ENCODE measurements at places on chromosomes 11 and 22.
A peak's percentile ranks its signal among the peaks of the same experiment; 100 is the strongest.

DNA sequence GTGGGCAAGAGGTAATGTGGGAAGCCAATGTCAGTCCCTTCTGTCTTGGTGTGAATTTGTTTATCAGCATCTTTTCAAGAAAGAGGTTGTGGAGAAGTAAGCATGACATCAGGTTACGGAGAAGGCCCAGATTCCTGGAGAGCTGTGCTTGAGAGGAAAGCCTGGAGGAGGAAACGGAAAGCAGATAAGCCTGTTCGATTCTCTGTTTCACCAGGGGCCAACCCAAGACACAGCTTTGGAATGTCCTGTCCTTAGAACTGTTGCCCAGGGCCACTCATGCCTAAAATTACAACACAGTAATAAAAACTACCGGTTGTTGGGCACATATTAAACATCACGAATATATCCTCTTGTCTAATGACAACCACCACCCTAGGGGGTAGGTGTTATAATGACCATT, 148.5 kb downstream of the NAV2 start:
- no peak for DNase-seq

DNA sequence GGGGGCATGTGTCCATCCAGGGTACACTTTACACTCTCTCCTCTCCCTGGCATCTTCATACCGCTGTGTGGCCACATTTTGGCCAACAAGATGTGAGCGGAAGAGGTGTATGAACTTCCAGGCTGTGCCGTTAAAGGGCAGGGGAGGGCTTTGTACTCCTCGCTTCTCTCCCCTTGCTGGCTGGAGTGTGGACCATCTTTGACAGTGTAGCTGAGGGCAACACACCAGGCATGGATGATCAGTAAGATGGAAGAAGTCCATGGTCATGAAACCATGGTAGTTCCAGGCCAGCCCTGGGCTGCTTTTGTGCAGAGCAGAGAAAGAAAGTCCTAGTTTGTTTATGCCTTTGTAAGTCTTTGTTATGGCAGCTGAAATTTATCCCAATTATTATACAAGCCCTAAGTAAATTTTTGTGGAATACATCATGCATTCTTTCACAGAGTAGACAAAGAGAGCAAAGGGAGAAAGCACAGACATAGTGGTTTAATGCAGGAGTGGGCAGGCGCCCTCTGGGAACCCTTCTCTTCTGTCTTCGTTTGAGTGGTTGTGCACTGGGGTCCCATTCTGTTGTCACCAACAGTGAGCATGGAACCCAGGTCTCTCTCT, 70.4 kb downstream of the FBXO7 start:
- DNase-seq = no peak

DNA sequence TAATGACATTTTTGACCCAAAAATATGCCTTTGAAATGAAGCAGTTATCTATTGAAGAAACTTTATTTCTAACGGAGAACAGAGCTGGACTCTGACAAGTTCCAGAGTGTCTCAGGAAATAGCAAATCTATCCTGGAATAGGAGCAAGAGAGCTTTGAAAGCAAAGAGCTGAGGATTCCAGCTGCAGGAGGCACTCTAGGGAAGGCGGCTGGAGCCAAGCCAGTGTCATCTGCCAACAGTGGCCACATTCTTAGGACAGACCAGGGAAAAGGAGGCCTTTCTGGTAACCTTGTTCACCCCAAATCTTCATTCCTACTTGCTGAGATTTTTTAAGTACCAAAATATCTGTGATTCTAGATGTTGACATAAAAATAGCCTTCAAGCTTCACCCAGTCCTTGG, 493.5 kb upstream of the B3GAT1 start:
- no peak for DNase-seq

DNA sequence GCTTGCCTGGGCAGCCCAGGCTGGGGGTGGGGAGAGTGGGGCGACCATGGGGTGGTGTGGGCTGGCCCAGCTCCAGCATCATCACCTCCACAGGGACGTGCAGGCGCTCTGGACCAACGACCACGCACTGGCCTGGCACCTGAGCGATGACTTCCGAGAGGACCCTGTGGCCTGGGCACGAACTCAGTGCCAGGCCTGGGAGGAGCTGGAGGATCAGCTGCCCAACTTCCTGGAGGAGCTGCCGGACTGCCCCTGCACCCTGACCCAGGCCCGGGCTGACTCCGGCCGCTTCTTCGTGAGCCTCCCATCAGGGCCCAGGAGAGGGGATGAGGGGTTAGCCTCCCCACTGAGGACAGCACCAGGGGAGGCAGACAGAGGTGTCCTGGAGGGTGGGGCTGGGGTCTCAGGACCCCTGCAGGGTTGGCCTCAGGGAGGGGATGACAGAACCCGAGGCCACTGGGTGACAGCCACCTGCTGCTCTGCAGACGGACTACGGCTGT, 3.8 kb downstream of the SUSD2 start:
- DNase-seq = no peak

- no peak for DNase-seq
These were observed 999.0 kb downstream of the BRD1 start for GRCh38 chr22:48828688-48829087.

DNA sequence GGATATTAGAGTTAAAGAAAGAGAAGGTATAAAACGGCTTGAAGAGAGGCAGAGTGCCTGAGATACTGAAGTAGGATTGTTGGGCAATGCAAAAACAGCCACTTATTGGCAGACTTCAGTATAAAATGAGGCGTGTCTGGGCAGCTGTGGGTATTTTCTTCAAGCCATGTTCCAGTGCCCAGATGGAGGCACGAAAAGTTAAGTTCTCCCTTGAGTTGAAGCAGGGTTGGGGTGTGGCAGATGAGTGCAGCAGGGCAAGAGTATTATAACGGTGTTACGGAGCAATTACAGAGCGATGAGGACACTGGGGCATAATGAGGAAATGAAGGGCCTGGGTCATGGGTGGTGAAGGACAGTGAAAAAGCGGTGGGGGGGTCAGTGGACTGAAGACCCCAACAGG, 73.7 kb upstream of the CREB3L1 start:
- no peak for DNase-seq

- DNase-seq = no peak
These were observed 6.5 kb downstream of the POU2AF1 start for GRCh38 chr11:111372538-111372937.

GRCh38 chr11:2942872-2943710, 13.9 kb upstream of the PHLDA2 start:
- DNase-seq = no peak

GRCh38 chr11:57545883-57546282, 8.5 kb downstream of the SMTNL1 start:
- no peak for DNase-seq

GRCh38 chr11:8767466-8768142, 85.0 kb downstream of the RPL27A start:
- DNase-seq = no peak

DNA sequence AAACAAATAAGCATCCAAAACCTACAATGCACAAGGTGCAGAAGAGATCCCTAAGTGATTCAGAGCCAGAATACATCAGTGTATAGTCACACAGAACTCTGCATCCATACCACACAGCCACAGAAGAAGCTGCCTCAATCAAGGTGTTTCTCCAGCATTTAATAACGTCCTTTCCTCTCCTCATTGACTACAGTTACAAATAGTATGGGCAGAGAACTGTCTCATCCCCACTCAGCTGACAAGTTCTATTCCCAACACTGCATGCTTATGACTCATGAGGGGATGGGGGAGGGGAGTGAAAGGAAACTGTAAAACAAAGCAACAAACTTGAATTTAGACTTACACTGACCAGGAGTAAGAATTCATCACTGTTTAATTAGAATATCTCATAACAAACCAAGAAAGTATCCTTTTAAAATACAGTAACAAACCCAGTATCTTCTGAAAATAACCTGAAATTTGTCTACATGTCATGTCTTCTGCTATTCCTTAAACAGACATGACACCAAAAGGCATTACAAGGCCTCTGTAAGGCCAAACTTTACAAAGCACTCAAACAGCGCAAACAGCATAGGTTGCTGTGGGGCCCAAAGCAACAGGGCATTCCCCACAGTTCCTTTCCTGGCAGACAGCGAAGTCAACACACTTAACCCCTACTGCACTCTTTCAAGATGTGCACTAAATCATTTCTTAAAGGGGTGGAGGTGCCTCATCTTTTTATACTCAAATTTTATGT, 29.3 kb downstream of the CELF1 start:
- DNase-seq = no peak

- no peak for DNase-seq
These were observed 52.1 kb downstream of the ALG9 start for GRCh38 chr11:111819161-111819828.

DNA sequence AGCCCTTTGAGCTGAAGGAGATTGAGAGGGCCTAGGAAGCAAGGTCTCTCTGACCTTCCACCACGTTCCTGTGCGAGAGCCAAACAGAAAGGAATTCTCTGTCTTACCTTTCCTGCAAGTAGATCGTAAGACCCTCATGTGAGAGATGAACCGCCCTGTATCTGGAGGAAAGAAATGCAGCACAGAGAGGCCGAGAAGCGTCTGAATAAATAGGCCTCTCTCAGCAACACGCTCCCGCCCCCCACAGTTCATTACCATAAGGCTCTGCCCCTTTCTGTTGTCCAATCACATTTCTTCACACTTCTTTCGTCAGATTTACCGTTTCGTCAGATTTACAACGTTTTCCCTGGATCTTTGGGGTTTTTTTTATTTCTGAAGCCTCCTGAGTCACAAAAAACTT, 90.3 kb downstream of the BLID start:
- no peak for DNase-seq

DNA sequence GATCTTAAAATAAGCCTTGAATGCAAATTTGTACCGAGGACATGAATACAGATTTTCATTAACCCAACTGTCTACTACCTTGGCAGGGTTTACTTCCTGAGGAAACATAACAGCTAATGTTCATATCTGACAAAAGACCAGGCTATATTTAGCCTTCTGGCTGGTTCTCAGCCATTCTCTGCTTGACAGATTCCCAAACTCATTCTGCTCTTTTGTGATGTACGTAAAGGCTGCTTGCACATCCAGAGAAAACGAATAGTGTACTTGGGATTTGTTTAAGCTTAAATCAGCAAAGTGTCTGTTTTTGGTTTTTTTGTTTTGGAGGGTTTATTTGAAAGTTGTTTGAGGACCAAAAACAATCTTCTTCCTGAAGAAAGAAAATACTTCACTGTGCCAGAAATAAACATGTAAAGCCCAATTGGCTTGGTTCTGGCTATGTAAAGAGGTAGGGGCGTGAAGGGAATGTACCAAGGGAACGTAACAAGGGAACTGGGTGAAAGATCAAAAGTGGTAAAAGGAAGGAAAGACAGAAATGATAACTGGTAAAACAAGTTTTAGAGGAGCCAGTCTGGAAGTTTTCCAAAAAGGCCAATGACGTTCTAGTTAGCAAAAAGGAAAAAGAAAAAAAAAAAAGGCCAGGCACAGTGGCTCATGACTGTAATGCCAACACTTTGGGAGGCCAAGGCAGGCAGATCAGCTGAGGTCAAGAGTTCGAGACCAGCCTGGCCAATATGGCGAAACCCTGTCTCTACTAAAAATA, 21.4 kb upstream of the CRTAM start:
- DNase-seq = no peak

GRCh38 chr11:47180006-47180787, 3.5 kb upstream of the ARFGAP2 start:
- no peak for DNase-seq

DNA sequence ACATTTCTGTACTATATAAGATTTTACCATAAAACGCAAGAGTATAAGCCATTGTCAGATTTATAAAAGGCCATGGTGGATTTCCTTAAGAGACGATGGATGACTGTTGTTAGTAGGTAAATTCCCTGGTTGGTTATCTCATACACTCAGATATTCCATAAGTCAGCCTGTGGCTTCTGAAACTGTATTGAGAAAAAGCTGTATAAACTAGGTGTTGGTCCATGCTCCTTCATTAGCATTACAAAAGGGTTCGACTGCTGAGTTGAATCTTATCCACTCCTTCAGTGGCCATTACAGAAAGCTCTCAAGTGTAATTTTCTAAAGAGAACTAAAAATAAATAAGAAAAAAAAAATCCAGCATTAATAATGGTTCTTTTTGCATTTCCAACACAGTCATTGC, 5.3 kb downstream of the GRAP2 start:
- DNase-seq = no peak

DNA sequence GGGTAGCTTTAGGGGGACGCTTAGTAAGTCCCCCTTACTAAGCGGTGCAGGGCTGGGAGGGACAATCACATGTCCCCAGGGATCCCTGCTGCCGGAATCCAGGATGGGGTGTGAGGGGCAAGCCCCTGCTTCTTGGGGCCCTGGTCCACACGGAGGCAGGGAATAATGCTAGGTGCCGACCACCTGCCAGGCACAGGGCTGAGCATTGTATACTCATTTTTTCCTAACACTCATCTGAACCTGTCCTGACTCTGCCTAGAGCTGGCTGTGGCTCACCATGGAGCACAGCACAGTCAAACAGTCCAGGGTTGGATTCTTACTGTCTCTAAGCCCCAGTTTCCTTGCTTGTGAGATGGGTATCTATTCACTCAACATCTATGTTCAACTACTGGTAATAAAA, 1.4 kb upstream of the LTBP3 start:
- DNase-seq = no peak

- DNase-seq = no peak
These were observed 447.3 kb downstream of the NTM start for GRCh38 chr11:131817687-131818188.

DNA sequence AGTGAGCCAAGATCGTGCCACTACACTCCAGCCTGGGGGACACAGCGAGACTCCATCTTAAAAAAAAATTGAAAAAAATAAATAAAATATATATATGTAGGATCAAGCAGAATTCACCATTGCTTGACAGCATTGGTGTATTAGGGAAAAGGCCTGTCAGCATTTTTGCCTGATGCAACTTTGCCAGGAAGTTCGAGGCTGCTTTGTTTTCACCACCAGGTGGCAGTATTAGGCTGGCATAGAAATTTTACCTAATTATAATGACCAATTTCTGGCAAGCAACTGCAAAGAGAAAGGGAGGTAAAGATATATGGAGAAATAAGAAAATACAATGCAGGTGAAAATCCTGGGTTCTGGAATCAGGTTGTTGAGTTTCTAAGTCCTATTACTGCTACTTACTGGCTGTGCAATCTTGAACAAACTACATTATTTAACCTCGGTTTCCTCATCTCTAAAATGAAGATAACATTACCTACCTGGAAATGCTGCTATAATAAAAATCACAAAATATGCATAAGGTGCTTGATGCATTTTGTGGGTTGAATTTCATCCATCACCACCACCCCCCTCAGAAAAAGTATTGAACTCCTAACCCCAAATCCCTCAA, 24.7 kb downstream of the LAYN start:
- DNase-seq = no peak

- DNase-seq = no peak
These were observed 28.5 kb upstream of the CSNK1E start for GRCh38 chr22:38345782-38346181.

DNA sequence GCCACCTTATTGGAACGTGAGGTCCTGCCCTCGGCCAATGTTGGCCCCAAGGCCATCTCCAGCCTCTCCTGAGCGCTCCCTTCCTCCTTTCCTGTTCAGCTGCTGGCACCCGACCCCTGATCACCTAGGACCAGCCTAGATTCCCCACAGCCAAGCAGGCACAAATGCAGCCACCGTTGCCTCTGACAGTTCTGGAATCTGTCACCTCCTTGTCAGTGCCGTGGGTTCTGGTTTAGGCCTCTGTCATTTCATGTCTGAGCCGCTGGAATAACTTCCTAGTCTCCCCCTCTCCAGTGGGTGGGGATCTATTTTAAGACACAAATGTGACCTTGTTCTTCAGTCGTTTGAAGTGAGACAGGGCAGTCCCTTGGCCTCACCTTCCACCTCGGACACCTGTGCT, 29.7 kb downstream of the FADS3 start:
- no peak for DNase-seq

GRCh38 chr11:35235936-35236666, 97.1 kb downstream of the CD44 start:
- DNase-seq = no peak

GRCh38 chr11:3642071-3642951, 519 bp upstream of the ART5 start:
- DNase-seq = peak; percentile 35
